Activated CD4-positive, alpha-beta T cell treated with anti-CD3 and anti-CD28 coated beads for 36 hours (primary cell): ENCODE measurements at places on chromosomes 13 and 19. TPM values are rescaled to one million over a fixed set of nuclear protein-coding genes. Genes with fewer than 3 reads are reported as not detected.

The LRP3 gene
- total RNA-seq, result 0.37 TPM

The ZNF266 gene
- 17.1 TPM for total RNA-seq

The GSX1 gene
- total RNA-seq, result not detected

- DNase-seq, result no peak
These were observed 59.0 kb downstream of the SMARCA4 start for GRCh38 chr19:11019824-11020223.

DNA sequence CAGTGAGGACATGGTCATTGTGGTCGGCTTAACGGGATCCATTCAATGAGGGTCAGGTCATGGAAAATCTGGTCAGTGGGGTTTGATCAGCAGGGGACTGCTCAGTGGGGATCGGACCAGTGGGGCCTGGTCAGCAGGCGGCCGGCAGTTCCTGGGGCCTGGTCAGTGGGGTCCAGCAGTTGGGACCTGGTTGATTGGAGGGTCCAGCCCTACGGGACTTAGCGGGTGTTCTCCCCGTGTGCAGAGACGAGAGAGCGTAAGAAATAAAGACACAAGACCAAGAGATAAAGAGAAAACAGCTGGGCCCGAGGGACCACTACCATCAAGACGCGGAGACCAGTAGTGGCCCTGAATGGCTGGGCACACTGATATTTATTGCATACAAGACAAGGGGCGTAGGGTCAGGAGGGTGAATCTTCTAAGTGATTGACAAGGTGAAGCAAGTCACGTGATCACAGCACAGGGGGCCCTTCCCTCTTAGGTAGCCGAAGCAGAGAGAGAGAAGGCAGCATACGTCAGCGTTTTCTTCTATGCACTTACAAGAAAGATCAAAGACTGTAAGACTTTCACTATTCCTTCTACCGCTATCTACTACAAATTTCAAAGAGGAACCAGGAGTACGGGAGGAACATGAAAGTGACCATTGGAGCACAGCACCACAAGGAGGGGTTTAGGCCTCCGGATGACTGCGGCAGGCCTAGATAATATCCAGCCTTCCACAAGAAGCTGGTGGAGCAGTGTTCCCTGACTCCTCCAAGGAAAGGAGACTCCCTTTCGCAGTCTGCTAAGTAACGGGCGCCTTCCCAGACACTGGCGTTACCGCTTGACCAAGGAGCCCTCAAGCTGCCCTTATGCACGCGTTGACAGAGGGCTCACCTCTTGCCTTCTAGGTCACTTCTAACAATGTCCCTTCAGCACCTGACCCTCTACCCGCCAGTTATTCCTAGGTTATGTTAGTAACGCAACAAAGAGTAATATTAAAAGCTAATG is 62.1 kb upstream of the TPM4 start:
- peak; percentile 1 for DNase-seq

DNA sequence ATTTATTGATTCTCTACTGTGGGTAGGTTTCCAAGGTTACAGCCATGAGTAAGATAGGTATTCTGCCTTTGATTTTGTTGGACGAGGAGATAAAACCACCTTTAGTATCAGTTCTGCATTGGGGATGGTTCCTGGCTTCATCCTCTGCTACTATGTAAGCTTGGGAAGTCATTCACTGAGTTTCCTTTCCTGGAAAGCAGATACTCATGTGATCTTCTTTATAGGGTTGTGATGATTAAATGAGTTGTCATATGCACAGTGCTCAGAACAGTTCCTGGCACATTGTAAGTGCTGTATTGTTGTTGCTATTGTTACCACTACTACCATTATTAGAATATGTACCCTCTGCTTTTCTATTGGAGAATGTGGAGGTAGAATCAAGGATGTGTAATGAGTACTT is 13.1 kb upstream of the WTIP start:
- no peak for DNase-seq

GRCh38 chr19:8028951-8029491 is 23.5 kb upstream of the CCL25 start:
- DNase-seq, result no peak

GRCh38 chr13:39577838-39578491 is 25.0 kb downstream of the LHFPL6 start:
- DNase-seq, result no peak
